Stimulated activated CD4-positive, alpha-beta T cell treated with anti-CD3 and anti-CD28 coated beads, Interleukin-15, amount 100 ng/mL, for 1 hour (primary cell): ENCODE measurements at places on chromosomes 7 and 10.

GRCh38 chr7:135508883-135509588 lies 866 bp downstream of the CNOT4 start:
- no peak for DNase-seq

DNA sequence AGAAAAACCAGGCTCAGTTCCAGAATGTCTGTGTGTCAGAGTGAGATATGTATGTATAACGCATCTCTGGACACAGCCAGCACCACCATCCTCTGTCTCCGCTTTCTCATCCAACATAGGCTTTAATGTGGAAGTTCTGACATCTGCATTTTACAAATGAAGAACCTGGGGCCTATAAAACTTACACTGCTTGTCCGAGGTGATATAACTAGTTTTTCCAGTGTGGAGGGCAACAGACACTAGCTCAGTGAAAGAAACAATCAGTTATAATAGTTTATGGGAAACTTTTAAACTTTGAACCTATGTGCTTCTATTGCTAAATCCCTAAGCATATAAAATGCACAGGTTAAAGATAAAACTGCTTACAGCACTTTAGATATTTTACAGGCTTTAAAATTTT lies 208.7 kb downstream of the CRPPA start:
- DNase-seq: no peak

DNA sequence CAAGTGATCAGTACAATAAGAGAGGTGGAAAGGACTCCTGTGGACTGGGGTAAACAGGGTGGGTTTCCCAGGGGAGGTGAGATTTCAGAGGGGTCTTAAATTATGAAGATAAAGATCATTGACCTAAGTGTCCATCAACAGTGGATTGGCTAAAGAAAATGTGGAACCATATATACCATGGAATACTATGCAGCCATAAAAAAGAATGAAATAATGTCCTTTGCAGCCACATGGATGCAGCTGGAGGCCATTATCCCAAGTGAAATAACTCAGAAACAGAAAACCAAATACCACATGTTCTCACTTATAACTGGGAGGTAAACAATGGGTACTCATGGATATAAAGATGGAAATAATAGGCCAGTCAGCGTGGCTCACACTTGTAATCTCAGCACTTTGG lies 28.9 kb upstream of the CUX1 start:
- DNase-seq: no peak

DNA sequence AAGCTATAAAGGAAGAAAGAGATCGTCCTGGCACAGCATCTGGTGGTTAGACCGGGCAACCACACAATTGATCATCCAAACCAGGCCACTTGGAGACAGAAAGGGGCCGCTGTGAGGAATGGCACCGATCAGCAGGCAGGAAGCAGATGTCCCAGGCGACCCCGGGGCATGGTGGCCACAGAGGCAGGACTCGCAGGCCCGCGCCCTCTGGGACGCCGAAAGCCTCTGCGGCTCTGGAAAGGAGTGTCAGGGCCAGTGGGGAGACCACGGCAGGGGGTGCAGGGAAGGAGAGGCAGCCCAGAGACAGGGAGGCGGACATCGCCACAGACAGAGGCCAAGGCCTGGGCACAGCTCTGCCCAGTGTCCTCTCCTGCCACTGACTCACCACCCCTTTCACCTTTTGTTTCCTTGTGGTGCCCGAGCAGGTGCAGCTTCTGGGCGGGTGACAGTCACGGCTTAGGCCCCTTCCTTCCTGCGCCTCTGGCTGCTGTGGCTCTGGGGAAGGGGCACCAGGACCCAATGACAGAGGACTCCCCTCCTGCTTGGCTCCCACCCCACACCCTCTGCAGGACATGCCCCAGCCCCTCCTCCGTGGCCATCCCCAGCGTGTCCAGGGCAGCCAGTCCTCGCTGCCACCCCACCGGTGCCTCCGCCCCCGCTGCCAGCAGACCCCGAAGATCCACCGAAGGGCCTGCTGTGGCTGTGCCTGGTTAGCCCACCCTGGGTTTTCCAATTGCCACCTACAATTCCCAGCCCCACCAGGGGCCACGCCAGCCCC lies 10.9 kb downstream of the STK32C start:
- no peak for DNase-seq

- no peak for DNase-seq
Measured at GRCh38 chr7:48067475-48067874, 21.6 kb upstream of the UPP1 start.

DNA sequence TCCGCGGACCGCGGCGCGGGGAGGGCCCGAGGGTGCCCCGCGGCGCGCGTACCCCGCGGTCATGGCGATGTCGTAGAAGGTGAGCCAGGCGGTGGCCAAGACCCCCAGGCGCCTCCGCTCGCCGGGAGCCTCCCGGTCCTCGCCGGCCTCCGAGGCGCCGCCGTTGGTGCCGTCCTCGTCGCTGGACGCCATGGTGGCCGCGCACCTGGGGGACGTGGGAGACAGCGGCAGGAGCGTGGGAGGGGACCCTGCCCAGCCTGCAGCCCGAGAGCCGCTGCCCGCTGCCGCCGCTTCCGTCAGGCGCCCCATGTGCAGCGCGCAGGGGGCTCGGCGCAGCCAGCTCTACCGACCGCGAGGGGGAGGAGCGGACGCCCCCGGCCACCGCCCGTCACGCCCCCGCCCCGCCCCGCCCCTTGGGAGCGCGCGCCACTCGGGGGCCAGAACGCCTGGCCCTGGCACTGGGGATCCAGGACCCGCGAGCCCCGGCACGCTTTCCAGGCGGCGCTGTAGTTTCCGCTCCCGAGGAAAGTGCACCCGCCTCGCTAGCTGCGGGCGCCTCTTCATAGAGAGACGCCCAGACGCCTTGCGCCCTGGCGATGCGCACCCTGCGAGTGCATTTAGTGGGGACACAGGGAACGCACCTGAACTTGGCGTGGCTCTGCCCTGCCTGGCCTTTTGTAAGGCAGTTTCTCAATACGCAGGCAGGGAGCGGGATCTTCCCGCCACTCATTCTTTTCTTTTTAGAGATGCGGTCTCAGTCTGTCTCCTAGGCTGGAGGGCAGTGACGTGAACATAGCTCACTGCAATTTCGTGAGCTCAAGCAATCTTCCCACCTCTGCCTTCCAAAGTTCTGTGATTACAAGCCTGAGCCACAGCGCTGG lies at the start of gene HACD1:
TSS of gene HACD1 (minus strand) at position 344 of the 881 bp plus-strand sequence. CDS start at position 309, 35 bp downstream.
- peak; percentile 5 for DNase-seq

- no peak for DNase-seq
Measured at GRCh38 chr7:40162516-40162915, 27.7 kb downstream of the SUGCT start.

DNA sequence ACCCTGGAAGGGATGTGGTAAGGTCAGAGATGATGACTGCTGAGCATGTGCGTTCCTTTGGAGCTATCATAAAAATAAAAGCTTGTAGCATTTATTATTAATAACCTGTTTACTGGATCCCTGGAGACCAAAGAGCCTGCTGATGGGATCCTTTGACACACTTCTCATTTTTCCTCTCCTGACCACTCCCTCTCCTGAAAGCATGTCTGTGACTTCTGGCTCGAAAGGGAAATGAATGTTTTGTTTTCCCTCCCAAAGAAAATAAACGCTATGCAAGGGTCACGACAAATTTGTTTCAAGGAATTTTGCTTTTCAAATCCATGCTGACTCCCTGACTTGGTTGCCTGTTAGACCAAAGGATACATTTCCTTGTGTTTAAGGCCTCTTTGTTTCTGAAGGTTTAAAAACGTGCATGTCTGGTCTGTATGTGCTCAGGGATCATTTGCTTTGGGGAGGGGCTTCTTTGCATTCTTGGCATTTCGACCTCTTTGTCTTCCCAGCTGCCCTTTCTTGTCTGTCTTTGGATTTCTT lies 185.1 kb upstream of the AGK start:
- DNase-seq: no peak

DNA sequence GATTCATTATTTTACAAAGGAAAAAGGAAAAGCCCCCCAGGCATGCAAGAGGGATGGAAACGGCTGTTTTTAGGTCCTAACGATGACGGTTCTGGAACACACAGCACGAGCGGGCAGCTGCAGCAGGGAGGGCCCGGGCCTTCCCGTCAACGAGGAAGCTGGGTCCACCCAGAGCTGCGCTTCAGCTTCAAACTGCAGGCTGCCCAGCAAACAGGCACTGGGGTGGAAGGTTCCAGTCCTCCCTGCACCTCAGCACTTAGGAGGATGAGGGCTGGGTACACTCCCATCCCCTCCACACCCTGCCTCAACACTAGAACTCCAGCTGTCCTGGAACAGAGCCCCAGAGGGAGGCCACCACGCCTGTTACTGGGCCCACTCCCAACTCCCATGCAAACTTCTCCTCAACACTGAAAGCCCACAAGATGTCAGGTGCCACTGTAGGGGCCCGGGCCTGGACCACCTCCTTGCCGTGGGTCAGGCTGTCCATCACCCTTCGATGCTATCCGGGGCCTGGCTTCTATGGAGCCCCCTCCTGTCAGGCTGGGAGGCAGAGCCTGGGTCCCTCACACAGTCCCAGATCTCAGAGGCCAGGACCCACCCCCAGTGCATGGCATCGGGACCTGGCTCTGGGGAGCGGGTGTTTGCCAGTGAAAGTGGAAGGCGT lies 33.0 kb downstream of the PAPOLB start:
- no peak for DNase-seq
